ENCODE measurements at places on chromosomes 4 and X.

DNA sequence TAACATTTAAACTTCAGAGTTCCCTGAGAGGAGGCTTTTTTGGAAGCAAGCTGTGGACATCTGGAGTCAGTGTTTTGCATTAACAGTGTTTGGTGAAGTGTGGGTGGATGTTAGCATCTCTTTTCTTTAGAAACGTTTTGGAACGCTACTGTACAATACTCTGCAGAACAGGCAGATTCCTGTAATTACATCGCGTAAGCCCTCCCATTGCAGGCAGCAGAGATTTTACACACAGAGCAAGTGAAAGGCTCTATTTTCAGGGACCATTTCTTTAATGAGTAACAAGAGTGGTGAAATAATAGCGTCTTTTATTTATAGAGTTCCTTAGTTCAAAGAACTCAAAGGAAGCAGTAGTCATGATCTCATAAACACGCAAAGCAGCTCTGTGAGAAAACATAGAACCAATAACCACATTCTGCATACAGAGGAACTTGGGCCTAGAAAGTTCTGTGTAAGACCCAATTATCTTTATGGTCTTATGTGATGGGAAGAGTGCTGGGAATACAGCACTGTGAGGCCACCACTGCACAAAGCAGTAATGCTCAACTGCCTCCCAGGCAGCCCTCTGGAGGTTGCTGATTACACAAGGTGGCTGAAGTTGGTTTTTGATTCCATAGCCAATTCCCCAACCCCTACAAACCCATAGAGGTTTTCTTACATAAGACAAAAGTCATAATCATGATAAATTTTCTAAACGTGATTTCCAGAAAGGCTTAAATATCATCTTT lies 298.7 kb upstream of the EPHA5 start:
- no peak for DNase-seq

DNA sequence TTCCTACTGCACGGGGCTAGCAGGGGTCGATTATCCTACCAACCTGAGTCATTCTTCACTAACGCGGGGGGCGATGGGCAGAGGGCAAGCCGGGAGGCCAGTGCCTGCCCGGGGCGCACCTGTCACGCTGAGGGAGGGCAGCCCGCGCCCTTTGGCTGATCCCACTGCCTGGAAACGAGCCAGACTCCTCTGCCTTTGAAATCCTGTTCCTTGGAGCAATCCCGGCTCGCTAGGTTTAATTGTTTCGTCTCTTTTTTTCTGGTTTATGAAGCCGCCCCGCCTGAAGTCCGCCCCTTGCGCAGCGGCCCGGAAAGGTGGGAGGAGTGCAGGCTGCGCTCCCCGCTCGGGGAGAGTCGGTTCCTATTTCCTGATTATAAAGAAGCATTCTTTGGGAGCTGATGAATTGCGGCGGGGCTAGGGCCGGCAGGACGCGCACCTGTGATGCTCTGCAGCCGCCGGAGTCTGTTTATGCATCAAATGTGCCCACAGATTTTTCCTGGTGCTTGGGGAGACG lies 484.2 kb downstream of the BCOR start:
- DNase-seq, result no peak

GRCh38 chr4:172096786-172097185 lies 283.6 kb downstream of the GALNTL6 start:
- no peak for DNase-seq

GRCh38 chr4:21795091-21795490 lies 153.5 kb downstream of the KCNIP4 start:
- DNase-seq, result no peak
